ENCODE measurements at places on chromosomes 4 and X.

DNA sequence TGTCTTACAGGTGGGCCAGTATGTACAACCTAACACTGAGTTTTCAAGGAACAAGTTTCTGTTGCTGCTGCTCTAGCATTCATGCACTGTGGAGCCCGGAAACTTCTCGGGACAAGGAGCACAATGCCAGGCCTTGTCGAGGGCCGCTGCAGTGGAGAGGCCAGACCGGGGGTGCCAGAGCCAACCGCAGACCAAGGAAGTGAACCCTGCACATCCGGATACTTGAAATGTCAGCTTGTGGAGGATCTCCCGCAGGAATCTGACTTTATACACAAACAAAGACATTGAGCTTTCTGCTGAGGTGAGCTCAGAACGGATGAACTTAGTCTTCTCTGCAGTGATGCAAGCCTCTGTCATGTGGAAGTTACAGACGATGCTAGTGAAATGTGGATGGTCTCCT is 99.5 kb downstream of the ZNF827 start:
- no peak for DNase-seq

- no peak for DNase-seq
Measured at GRCh38 chr4:79874197-79874596, 198.8 kb downstream of the ANTXR2 start.

- DNase-seq, result peak; percentile 5
Measured at GRCh38 chrX:72467135-72467534, 105.5 kb downstream of the HDAC8 start.

DNA sequence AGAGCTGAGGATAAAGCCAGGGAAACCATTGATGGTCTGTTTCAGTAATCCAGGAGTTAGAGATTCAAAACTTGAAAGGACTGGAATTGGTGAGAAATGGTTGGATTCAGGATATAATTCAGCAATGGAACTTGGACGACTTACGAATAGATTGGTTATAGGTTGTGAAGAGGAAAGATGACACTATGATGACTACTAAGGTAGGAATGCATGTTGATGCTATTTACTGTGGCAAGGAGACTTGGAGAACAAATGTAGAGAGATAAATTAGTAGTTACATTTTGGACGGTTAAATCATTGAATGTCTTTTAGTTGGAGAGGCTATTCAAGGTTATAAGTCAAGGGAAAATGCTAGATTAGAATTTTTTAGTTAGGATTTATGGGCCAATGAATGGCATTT is 365.4 kb upstream of the TECRL start:
- DNase-seq, result no peak

GRCh38 chrX:25012793-25013631 is 2.8 kb downstream of the ARX start:
- DNase-seq, result no peak

DNA sequence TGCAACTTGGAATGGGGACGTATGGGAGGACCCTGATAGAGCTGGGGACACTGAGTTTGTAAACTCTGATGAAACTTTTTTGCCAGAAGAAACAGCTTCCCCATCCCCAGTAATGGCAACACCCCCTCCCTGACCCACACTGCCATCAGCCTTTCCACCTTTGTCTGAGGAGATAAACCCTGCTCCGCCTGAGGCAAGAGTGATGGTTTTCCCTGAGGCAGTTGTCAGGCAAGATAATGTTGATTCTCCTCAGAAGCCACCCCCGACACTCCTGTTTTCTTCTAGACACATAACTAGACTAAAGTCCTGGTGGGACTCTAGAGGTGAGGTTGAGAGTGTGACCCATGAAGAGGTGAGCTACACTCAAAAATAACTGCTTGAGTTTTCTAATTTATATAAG is 71.9 kb upstream of the STK26 start:
- DNase-seq, result no peak

GRCh38 chrX:110915570-110915969 is 120.0 kb upstream of the CHRDL1 start:
- DNase-seq, result no peak

GRCh38 chrX:79182616-79183015 is 38.1 kb downstream of the GPR174 start:
- no peak for DNase-seq

- DNase-seq, result no peak
Measured at GRCh38 chrX:134645936-134646543, 12.2 kb downstream of the PLAC1 start.

DNA sequence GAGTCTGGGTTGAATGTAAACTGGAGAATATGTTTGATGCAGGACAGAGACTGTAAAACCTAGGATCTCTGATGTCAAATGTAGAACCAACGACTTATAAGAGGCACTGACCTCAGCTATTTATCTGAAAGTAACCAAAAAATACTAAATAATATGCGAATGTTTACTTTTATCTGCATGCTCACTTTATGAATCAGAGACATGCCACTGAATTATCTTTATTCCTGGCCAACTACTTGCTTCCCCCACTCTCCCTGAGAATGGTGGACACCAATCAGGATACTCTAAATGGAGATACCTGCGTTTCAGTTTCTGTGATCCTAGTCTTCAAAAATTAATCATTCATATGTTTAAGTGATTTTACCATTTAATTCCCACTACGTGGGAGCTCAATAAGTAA is 1038.4 kb upstream of the PABPC4L start:
- no peak for DNase-seq

GRCh38 chrX:63740382-63740781 is 44.6 kb downstream of the ARHGEF9 start:
- DNase-seq, result no peak
